ENCODE measurements at places on chromosomes 5 and 9. TPM values are rescaled to one million over a fixed set of nuclear protein-coding genes. Genes with fewer than 3 reads are reported as not detected.

The SPATA31A3 gene
- not detected for total RNA-seq

The P4HA2 gene
- total RNA-seq: 8.9 TPM

The SLIT3 gene
- 3.0 TPM for total RNA-seq

The BHMT gene
- total RNA-seq: 0.25 TPM

The SLC31A2 gene
- total RNA-seq: 3.7 TPM

The MAMDC4 gene
- total RNA-seq: 7.1 TPM

The LIX1 gene
- total RNA-seq: 4.7 TPM
